ENCODE measurements at places on chromosomes 4 and X.

DNA sequence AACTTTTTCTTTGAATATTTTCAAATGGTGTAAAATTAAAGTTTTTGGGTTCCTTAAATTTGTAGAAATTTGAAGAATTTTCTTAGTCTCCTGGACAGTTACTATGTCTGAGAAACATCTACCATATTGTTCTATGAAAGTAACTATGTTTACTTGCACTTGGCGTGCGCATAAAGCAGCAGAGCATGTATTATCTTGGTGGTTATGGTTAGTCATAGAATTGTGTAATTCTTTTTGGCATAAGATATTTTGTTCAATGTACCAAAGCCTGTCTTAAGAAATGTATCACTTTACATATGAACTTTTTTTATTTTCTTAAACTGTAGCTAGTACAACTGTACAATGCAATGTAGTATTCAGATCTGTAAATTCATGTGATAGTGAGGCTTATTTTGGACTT, 49.2 kb downstream of the CDS1 start:
- no peak for DNase-seq

DNA sequence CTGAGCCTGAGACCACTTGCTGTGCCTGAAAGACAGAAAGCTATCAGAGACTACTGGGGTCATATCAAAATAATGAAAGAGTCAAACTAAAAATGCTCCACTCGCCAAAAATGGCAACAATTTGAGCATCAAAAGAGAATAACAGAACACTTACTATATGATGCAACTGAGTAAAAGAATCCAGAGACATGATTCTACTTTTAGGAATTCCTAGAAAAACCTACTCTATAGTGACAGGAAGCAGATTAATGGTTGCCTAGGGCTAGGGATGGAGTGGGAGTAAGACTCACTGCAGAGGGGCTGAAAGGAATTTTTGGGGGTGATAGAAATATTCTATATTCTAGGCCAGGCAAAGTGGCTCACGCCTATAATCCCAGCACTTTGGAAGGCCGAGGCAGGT, 29.4 kb upstream of the SLAIN2 start:
- DNase-seq, result no peak

DNA sequence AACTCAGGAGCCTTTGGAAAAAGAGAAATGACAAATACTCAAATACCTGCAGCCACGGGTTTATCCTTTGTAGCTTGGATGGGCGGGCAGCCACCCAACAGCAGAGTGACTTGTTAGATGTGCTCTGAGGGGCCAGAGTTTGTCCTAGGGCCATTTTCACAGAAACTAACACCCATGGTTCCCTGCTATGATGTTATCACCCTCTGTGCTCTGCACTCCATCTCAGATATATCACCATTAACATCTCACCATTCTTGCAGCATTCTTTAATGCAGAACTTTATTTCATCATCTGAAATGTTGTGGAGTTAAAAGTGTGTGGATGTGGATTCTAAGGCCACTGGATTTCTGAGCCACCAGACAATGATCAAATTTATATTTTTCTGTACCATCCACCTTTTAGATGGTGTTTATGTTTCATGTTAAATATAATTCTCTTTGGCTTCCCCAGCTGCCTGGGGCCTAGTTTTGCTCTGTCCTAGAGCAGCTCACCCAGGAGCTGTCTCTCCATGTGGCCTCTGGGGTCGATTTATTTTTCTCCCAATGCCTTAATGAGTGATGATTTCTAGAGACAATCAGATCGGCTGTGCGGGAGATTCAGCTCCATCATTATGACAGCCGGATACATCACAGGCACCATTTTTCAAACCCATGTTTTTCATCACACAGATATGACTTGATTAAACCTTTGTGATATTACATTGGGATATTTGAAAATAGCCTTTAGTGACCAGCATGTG, 380.8 kb downstream of the BCOR start:
- no peak for DNase-seq

DNA sequence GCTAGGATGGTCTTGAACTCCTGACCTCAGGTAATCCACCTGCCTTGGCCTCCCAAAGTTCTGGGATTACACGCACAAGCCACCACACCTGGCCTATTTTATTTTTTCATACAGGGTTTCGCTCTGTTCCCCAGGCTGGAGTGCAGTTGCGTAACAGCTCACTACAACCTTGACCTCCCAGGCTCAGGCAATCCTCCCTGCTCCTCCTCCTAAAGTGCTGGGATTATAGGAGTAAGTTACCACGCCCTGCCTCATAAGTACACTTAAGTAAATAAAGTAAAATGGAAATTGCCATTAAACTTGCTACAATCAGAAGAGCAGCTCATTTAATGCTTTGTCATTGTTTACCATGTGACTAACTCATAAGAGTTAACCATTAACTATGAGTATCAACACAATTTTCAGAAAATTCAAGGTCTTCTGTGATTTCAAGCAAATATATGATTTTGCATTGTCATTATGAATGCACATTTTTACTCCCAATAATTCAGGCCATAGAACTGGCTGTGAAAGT, 12.3 kb downstream of the UGDH start:
- DNase-seq, result no peak

GRCh38 chrX:112051576-112051975, 31.0 kb downstream of the TRPC5 start:
- no peak for DNase-seq

DNA sequence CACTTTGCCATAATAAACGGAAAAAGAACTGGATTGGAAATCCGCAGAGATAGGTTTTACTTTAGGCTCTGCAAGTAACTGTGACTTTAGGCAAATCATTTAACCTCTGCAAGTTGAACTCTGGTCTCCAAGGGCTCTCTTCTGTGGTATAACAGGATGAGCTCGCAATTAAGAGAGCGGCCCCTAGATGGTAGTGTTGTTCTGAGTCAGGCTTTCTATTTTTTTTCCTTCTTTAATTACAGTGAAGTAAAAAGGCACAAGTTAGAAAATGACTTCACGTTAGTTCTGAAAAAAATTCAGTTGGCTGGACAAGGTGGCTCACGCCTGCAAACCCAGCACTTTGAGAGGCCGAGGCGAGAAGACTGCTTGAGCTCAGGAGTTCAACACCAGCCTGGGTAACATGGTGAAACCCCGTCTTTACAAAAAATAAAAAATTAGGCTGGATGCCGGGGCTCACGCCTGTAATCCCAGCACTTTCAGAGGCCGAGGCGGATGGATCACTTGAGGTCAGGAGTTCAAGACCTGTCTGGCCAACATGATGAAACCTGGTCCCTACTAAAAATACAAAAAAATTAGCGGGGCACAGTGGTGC, 18.0 kb downstream of the RPS3A start:
- DNase-seq, result no peak

All from stimulated activated CD4-positive, alpha-beta T cell treated with anti-CD3 and anti-CD28 coated beads, TNF-alpha, amount 100 ng/mL, for 1 hour (primary cell).